ENCODE measurements at places on chromosomes 6 and 20.

GRCh38 chr6:1593958-1594314, 15.8 kb upstream of the FOXC1 start:
- peak; percentile 29 for DNase-seq

DNA sequence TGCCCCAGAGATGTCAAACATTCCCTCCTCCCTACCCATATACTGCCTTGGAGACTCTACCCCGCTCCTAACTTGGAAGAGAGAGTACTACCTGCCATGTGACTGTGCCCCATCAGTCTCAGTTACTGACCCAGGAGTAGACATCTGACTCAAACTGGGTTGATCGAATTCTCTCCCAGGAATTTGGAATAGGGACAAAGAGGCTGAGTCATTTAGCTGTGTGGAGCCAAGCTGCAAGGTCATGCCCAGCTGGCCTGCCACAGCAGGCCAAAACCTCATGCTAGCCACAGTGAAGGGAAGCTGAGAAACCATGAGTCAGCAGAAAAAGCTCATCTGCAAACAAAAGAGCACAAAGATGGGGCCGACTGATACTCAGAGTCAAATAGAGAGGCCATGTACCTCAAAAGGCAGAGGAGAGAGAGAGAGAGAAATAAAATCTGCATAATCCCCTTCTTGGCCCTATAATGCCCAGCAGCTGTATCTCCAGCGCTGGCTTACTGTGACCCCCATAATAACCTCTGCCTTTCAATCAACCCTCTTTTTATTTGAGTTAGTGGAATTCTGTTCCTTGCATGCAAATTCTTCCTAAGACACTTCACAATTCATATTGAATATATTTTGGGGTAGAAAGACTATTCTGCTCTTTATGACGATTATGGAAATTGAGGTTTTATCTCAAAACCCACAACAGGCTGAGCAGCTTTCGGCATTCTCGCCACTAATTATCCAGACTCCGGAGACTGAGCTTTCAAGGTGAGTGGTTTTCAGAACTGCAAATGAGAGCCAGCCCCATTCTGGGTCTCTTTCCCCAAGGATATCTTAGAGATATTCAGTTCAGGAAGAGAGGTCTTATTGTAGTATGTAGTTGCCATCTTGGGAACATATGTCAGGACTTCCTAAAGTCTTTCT, 21.4 kb upstream of the AKIRIN2 start:
- peak; percentile 31 for DNase-seq

- no peak for DNase-seq
Observed at GRCh38 chr6:115796829-115797228, 263.9 kb downstream of the FRK start.

GRCh38 chr20:47464380-47465101, 37.1 kb upstream of the NCOA3 start:
- no peak for DNase-seq

DNA sequence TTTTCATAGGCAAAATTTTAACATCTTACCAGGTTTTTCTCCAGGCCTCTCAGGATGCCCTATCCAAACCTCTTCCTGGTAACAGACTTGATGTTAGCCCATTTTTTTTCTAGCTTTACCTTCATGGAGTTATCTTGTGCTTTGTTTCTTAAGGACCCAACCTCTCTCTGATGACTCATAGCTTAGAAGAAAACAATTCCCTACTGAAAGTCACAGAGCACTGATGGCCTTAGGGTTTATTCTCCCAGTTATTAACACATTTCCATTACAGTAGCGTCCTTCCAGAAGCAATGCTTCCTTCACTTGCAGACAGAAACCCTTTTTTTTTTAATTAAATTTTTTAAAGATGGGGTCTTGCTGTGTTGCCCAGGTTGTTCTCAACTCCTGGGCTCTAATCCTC, 79.4 kb downstream of the IYD start:
- no peak for DNase-seq

- no peak for DNase-seq
Observed at GRCh38 chr6:161635975-161636374, 362.1 kb upstream of the AGPAT4 start.

DNA sequence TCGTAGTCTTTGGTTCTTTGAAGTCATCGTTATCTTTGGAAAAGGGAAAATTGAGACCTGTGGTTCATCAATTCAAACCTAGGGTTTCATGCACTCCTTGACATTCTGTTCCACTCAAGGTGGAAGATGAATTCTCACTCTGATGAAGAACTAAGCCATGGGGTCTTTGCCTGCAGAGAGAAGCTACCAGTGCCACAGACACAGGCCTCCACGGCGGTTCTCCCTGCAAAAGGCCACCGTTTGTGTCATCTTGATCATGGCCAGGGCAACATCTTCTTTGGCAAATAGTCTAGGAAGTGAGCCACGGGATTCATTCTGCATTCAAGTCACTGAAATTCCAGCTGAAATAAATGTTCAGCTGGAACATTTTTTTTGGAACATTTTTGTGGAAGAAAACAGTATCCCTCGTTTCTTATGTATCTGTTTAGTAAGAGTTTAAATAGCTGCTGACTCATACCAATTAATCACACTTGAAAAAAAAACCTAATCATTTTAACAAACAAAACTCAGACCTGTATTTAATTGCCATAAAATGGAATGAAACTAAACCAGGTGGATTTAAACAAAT, 206.0 kb upstream of the FOXQ1 start:
- no peak for DNase-seq

GRCh38 chr6:158627940-158628211, 16.7 kb downstream of the DYNLT1 start:
- DNase-seq, result no peak

- DNase-seq, result no peak
Observed at GRCh38 chr6:1346101-1346500, 34.2 kb downstream of the FOXQ1 start.

DNA sequence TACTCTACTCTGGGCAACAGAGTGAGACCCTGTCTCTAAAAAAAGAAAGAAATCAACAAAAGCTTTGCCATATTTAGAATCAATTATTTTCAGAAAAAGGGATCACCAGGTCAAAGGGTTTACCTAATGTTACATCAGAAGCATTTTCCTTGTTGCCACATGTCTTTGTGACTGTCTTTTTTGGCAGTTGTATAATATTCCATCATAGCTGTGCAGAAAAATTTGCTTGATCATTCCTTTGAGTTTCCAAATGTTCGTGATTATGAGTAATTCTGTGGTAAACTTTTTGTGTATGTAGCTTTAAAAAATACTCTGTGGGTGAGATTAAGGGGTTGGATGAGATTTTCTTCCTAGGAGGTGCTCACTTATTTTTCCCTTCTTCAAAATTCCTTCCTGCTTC, 26.4 kb downstream of the PNPLA1 start:
- no peak for DNase-seq

DNA sequence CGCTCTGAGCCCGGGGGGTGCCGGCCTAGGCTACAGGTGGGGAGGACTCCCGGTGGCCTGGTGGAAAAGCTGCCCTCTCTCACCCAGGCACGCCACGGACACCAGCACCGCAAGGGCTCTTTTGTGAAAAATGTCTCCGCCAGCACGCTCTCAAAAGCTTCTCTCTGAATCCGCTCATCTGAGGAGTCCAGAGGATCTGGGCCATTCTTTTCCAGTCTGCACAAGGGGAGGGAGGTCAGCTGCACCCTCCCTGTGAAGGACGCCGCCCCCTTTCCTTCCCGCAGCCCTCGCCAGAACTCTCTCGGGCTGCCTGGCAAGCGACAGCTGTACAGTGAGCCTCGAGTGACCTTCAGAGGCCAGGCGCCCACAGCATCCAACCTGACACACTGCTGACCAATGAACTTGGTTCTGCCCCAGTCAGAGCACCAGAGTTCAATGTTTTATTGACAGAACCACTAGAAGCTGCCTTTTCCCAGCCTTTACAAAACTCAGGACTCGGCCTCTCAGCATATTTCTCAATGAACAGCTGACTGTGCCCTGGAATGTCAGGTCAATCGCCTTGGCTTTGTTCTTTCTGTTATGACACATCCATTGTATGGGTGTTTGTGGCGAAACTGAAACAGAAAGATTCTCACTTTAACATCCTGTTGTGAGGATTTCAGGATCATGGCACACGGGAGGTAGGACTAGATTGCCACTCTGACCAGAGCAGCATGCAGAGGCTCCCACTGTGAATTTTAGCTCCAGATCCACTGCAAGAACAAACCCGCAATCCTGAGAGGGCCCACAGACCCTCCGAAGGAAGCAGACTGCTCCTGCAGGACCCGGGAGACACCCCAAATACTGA, 26.7 kb downstream of the SERPINB9 start:
- peak; percentile 77 for DNase-seq

GRCh38 chr20:47735412-47736400, 49.6 kb downstream of the SULF2 start:
- DNase-seq, result no peak

- DNase-seq, result no peak
Observed at GRCh38 chr20:4025125-4025524, 9.8 kb upstream of the RNF24 start.

- no peak for DNase-seq
Observed at GRCh38 chr6:26332843-26333242, 32.2 kb upstream of the BTN3A2 start.

DNA sequence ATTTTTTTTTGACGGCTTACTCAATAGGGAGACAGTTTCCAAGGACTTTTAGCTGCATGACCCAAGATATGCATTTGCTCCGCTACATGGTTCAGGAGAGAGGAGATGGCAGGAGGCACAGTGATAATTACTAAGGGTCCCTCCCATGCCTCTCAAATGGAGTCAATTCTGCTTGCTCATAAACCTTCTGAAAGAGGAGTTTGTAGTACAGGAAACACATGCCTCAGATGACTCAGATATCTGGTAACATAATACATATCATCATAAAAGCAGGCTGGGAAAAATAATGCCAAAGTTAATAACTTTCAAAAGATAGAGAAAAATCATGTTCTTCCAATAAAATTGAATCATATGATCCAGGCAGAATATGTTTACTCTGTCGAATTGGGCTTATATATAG, 97.6 kb upstream of the DEFB112 start:
- no peak for DNase-seq

- no peak for DNase-seq
Observed at GRCh38 chr20:57190536-57191264, 75.7 kb downstream of the BMP7 start.

GRCh38 chr20:25325073-25325472, 65.6 kb downstream of the ABHD12 start:
- DNase-seq, result no peak

DNA sequence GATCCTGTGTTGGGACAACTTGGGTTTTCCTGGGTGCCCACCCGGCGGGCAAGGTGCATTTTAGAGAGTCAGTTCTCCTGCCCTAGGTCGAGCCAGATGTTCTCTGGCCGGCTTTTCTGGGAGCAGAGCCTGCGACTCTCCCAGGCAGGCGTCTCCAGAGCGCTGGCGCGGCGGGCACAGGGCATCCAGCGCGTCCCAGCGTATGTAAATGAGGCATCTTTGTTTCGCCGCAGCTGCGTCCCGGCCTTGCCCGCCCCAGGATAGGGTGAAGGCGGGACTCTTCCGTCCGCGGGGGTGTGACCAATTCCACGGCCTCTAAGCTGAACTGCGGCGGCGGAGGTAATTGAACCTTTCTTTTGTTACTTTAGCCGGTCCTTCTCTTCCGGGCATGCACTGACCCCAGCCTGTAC, 9.1 kb downstream of the GRIK2 start:
- peak; percentile 74 for DNase-seq

DNA sequence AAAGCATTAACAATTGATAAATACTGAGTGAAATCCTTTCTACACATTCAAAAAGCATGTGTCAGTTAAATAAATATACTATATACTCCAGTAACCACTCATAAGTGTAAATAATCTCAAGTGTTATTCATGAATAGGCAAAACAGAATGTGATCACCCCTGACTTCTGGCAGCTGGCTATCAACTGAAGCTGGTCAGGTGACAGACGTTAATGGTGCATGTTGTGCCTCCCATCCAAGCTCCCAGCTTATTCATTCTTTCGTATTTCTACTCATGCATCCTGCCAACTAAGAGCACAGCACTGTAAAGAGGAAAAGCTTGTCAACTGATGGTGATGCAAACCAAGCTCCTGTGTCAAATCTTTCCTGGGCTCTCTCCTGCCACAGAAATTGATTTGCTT, 7.7 kb downstream of the PSMB1 start:
- no peak for DNase-seq

GRCh38 chr6:34663371-34663770, 33.2 kb downstream of the ILRUN start:
- no peak for DNase-seq

- peak; percentile 62 for DNase-seq
Observed at GRCh38 chr6:99119109-99120031, 171.6 kb upstream of the FBXL4 start.

GRCh38 chr6:128512296-128512695, 8.1 kb downstream of the PTPRK start:
- no peak for DNase-seq

GRCh38 chr20:17276101-17276500, 49.3 kb downstream of the PCSK2 start:
- DNase-seq, result no peak

DNA sequence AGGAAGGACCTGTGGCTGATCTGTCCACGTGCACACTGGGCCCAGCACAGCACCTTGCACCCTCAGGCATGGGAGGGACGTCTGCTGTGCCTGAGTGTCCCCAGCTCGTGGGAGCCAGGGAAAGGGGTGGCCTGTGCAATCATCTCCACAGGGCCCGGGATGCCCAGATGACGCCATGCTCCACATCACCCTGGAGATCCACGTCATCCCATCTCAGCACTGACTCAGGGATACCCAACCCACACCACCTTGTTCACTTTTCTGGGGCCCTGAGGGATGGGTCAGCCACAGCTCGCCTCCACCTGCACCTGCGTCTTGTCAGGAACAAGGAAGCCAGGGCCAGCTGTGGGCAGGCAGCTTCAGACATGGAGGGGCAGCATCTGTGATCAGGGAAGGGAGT, 48.2 kb downstream of the RAB44 start:
- no peak for DNase-seq

DNA sequence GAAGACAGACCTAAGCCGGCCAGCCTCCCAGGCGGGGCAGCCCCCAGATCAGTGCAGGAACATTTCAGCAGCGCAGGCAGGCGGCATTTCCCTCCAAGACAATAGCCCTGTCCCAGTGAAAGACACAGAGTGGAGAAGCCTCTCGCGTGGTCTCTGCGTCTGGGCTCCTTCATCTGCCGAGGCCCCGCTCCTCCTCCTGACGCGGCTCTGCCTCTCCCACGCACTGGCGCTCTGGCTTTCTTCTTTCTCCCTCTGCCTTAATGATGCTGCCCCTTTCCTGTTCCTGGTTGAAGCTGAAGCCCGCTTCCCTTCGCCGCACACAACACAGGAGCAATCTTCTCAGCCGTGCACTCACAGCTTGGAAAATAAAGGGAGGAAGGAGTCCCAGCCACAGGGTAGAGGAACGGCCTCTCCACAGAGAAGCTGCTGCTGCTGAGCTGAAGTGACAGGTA, 347.5 kb downstream of the CDH4 start:
- peak; percentile 73 for DNase-seq

GRCh38 chr20:44762466-44763140, 16.9 kb downstream of the KCNK15 start:
- no peak for DNase-seq

DNA sequence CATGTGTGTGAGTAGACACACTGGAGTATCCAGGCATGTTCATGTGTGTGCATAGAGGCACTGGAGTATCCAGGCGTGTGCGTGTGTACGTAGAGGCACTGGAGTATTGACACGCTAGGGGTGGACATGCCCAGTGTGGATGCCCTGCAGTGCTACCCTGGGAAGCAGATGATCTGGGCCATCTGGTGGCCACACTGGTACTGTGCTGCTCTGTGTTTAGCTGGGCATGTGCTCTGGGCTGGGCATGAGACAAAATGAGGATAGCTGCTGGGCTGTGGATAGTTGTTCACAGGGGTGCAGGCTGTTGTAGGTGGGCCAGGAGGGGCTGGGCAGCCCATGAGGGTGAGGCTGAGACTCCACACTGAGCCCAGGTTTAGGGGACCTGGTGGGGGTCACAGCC, 24.0 kb upstream of the NPBWR2 start:
- DNase-seq, result no peak

Measured in kidney (tissue), 22 donors.